ENCODE measurements at places on chromosomes 6 and 20.

DNA sequence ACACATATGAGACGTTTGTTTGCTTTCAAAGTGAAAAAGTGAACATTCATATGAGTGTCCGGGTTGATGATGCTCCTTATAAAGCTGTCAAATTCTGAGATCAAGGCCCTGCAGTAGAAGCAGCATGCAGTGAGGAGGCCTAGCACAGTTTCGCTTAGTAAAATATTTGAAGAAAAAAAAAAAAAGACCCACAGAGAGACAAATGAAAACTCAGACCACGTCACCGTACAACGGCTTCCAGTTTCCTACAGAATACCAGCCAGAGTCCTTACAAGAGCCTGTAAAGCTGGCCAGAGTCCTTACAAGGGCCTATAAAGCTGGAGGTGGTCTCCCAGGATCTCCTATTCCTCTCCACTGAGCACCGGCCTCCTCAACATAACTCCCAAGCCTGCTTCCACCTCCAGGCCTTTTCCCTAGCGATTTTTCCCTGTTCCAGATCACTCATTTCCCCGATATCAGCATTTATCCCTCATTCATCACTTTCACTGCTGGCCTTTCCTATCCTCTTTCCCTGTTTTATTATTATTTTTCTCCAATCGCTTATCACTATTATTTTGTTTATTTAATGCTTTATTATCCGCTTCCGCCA lies 1.5 kb upstream of the HMGN4 start:
- DNase-seq, result no peak

DNA sequence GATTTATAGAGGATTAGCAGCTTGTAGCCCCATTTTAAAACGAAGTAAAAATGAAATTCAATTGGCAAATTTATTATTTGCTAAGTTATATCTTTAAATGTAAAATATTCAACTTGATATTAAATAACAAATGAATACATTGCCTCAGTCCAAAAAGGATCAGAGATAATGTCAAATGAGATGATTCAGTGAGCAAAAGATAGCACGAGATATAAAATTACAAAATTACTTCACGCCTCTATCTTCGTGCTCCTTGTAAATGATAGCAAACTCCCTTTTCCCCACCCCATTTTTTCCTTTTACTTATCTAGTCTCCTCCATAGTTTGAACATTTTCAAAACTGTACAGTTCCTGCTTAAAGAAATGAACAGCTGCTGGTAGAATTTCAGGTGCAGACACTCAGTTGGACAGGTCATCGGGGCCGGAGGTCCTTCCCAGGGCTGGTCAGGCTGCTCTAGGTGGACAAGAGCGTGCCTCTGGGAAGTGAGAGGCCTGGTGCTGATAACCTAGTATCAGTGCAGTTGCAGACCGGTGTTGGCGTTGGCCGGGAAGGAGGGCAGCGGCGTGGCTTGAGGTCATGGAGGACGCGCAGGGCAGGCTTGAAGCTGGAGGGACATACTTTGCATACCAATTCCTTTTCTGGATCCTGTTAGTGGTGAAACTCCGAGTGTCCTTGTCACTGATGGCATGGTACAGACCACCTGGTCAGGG lies 83.9 kb downstream of the CDC5L start:
- no peak for DNase-seq

DNA sequence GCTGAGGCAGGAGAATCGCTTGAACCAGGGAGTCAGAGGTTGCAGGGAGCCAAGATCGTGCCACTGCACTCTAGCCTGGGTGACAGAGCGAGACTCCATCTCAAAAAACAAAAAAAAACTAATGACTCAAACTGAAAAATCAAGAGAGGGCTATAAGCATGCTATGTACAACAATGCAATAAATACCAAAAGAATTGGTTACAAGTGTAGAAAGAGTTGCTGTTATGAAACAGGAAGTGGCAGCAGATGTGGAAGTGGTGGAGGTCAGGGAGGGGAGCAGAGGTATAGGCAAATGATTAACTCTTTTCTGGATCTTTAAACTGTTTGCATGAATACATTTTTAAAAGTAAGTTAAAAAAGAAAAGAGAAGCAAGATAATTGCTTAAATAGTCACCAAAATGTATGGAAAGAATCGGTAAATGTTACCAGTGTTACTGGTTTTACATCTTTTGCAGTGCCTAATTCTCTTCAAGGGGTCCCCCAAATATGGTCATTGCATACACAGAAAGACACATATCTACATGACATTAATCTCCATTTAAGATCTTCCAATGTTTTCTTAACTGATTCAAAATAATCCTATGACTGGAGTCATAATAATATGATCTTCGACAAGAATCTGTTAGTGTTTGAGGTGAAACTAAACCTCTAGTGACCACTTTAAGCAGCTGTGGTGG lies 15.0 kb downstream of the CALHM6 start:
- no peak for DNase-seq

DNA sequence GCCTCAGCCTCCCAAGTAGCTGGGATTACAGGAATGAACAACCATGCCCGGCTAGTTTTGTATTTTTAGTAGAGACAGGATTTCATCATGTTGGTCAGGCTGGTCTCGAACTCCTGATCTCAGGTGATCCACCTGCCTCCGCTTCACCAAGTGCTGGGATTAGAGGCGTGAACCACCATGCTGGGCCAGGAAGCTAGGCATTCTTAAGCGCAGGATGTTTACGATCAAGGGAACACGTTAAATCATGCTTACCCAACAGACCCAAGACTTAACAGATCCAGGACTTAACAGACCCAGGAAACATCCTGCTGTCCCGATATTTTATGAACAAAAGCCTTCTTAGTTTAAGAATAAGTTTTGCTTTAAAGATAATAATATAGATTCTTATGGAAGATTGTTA lies 9.1 kb downstream of the PTGIS start:
- no peak for DNase-seq

DNA sequence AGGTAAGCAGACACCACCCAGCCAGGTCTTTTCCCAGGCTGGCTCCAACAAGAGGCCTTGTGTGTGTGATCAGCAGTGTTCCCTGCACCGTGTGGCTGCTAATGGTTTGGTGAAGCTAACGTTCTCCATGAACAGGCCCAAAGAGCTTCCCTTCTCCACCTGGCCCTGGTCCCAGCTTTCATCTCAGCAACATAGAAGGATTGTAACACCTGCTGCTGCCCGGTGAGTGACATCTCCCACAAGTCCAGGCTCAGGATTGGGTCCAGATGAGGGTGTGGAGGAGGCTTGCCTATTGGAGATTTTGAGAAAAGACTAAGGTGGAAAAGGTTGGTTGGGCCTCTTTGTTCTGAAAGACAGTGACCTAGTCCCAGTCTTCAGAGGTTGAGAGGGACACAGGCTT lies 89.6 kb downstream of the TMEM242 start:
- DNase-seq, result no peak

GRCh38 chr6:158376631-158377081 lies 64.4 kb downstream of the TULP4 start:
- DNase-seq, result no peak

GRCh38 chr6:157632821-157633220 lies 190.2 kb upstream of the SNX9 start:
- DNase-seq, result no peak

DNA sequence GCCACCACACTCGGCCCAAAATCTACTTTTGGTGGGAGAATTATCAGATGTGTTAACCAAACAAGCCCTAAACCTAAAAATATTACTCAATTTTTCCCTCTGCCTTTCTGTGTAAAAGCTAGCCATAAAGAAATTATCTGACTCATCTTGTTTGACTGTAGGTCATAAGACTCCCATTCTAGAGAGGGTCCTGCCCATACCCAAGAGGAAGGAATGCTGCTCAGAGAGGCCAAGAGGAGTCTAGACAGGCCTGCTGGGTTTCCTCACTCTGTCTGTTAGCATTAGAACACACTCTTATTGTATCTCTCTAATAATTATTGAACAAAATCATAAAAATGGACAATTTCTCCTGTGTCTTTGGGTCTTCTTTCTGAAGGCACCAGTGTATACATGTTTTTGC lies 26.1 kb downstream of the C6orf141 start:
- no peak for DNase-seq
